HCT116 (cell line): ENCODE measurements at places on chromosomes 4 and X. TPM values are rescaled to one million over a fixed set of nuclear protein-coding genes. Genes with fewer than 3 reads are reported as not detected.

- H3K4me3 ChIP-seq, result no peak overlapping the region
- DNase-seq, result peak; percentile 55
- H3K27me3 ChIP-seq, result no peaks in the 10 kb centered on the region
- H3K36me3 ChIP-seq, result no peaks in the 10 kb centered on the region
These were observed 69.7 kb downstream of the KLHL8 start for GRCh38 chr4:87150498-87151261.

The MTTP gene
- 0.20 TPM for total RNA-seq

DNA sequence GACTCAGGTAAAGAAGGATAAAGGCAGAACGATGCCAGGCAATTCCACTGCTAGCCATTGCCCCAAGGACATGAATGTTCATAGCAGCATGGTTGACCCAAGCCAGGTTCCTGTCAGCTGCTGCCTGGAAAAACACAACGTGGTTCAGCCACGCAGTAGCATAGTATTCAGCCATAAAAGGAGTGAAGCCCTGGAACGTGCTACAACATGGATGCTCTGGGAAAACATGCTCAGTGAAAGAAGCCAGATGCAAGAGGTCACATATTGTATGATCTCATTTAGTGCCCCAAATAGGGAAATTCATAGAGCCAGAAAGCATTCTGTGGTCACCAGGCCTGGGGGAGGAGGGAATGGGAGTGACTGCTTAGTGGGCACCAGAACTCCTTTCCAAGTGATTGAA lies 129.8 kb downstream of the GPR143 start:
- H3K27me3 ChIP-seq, result no peaks in the 10 kb centered on the region
- no peaks in the 10 kb centered on the region for H3K36me3 ChIP-seq
- H3K4me1 ChIP-seq, result no peaks in the 10 kb centered on the region
- no peak for DNase-seq
- H3K27ac ChIP-seq, result no peak overlapping the region

The HS3ST1 gene
- 134 TPM for total RNA-seq

The TMEM131L gene
- total RNA-seq, result 19.7 TPM

- H3K27ac ChIP-seq, result no peak overlapping the region
- no peak for DNase-seq
- H3K27me3 ChIP-seq, result no peaks in the 10 kb centered on the region
These were observed 61.7 kb downstream of the ADRA2C start for GRCh38 chr4:3827616-3828492.

DNA sequence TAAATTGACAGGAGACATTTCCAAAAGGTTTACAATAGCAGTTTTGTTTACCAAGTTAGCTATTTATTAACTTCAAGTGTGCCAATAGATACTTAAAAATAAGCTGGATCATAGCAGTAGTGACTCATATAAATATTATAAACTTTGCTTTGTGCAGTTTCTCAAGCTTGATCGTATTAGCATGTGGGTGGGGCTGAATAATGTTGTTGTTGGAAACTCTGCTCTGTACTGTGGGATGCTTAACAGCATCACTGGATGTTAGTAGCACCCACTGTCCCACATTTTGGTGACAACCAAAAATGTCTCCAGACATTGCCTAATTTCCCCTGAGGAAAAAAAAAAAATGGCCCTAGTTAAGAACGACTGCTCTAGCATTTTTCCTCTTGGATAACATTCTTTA lies 855.2 kb upstream of the ADGRL3 start:
- no peak overlapping the region for H3K27ac ChIP-seq
- no peak for DNase-seq
- H3K4me1 ChIP-seq, result no peaks in the 10 kb centered on the region
- H3K36me3 ChIP-seq, result no peaks in the 10 kb centered on the region

GRCh38 chr4:78845472-78845871 lies 69.3 kb downstream of the BMP2K start:
- no peaks in the 10 kb centered on the region for H3K4me1 ChIP-seq
- no peak for DNase-seq
- no peaks in the 10 kb centered on the region for H3K36me3 ChIP-seq
- H3K27ac ChIP-seq, result no peak overlapping the region

DNA sequence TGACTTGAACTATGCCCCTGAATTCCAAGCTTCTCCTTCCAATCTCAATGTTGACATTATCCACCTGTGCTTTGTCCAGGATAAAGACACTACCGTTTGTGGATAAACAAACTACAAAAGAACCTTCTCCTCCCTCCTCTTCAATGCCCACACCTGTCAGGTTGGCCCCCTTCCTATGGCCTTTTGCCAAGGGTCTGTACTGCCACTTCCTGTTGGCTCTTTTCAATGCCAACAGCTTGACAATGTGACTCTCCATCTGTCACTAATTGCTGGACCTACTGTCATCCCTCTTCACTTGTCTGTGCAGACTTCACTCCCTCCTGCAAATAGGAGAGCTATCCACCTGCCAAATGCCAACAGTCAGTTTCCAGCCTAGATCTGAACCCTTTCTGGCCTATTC lies 35.8 kb upstream of the MID1 start:
- DNase-seq, result no peak
- H3K36me3 ChIP-seq, result no peaks in the 10 kb centered on the region
- H3K27me3 ChIP-seq, result no peaks in the 10 kb centered on the region
- no peak overlapping the region for H3K4me3 ChIP-seq
- H3K4me1 ChIP-seq, result no peaks in the 10 kb centered on the region
- H3K27ac ChIP-seq, result no peak overlapping the region

- H3K4me3 ChIP-seq, result no peak overlapping the region
- no peaks in the 10 kb centered on the region for H3K4me1 ChIP-seq
- H3K27me3 ChIP-seq, result no peaks in the 10 kb centered on the region
- H3K36me3 ChIP-seq, result no peaks in the 10 kb centered on the region
- H3K27ac ChIP-seq, result no peak overlapping the region
These were observed 14.9 kb upstream of the RRAGB start for GRCh38 chrX:55702671-55703070.

DNA sequence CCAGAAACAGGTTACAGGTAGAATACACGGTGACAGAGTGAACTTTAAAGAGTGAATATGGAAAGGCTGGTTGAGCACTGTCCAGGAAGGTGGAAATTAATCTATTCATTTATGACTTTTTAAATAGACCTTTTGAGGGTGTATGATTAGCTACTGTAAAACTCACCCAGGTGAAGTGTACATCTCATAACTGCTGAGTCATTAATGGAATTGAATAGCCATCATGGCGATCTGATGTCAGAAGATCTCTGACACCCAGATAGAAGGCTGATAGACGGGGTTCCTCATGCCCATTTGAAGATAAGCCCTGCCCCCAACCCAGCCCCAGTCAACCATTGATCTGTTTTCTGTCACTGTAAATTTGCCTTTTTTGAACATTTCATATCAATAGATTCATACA lies 84.0 kb downstream of the PRSS12 start:
- H3K36me3 ChIP-seq, result no peaks in the 10 kb centered on the region
- DNase-seq, result no peak
- no peak overlapping the region for H3K27ac ChIP-seq
- no peaks in the 10 kb centered on the region for H3K4me1 ChIP-seq
- H3K4me3 ChIP-seq, result no peak overlapping the region

- no peak overlapping the region for H3K27ac ChIP-seq
- DNase-seq, result no peak
- H3K4me3 ChIP-seq, result no peak overlapping the region
- H3K4me1 ChIP-seq, result no peaks in the 10 kb centered on the region
- H3K27me3 ChIP-seq, result no peaks in the 10 kb centered on the region
These were observed 675.4 kb downstream of the RAPGEF2 start for GRCh38 chr4:159778298-159778697.

The GAGE2A gene
- total RNA-seq, result 0.52 TPM

The IL21 gene
- 0.12 TPM for total RNA-seq

The CDKL2 gene
- 1.2 TPM for total RNA-seq
